Renal cortical epithelial cell (primary cell): ENCODE measurements at places on chromosomes 2 and 18.

- DNase-seq, result no peak
Observed at GRCh38 chr2:16031058-16031847, 90.9 kb downstream of the MYCN start.

DNA sequence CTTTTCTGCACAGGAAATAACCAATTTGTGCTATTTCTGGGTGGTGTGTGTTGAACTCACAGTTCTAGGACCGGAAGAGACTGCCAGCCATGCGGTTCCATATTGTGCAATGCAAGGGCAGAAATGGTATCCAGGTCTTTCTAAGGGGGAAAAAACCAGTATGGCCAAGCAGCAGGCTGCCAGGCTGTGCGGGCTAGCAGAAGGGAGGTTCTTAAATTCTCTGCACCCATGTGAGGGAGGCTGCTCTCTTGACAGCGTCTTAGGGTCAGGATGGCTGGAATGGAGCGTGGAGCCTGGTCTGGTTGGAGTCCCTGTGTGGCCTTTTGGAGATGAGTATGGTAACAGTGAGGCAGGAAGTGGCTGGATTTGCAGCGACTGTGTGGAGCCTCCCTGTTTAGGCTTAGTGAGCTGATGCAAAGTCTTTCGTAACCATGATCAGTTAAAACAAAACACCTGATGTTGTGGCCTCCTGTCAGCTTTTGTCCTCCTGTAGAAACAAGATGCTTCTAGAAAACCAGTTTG is 52.6 kb downstream of the NCK2 start:
- DNase-seq, result peak; percentile 23

GRCh38 chr2:82994151-82994550 is 1464.9 kb downstream of the SUCLG1 start:
- DNase-seq, result no peak

GRCh38 chr2:24189551-24189950 is 14.7 kb downstream of the FAM228A start:
- no peak for DNase-seq

GRCh38 chr18:5068851-5069250 is 128.2 kb downstream of the AKAIN1 start:
- DNase-seq, result no peak

- no peak for DNase-seq
Observed at GRCh38 chr2:168603439-168603961, 147.4 kb downstream of the CERS6 start.

DNA sequence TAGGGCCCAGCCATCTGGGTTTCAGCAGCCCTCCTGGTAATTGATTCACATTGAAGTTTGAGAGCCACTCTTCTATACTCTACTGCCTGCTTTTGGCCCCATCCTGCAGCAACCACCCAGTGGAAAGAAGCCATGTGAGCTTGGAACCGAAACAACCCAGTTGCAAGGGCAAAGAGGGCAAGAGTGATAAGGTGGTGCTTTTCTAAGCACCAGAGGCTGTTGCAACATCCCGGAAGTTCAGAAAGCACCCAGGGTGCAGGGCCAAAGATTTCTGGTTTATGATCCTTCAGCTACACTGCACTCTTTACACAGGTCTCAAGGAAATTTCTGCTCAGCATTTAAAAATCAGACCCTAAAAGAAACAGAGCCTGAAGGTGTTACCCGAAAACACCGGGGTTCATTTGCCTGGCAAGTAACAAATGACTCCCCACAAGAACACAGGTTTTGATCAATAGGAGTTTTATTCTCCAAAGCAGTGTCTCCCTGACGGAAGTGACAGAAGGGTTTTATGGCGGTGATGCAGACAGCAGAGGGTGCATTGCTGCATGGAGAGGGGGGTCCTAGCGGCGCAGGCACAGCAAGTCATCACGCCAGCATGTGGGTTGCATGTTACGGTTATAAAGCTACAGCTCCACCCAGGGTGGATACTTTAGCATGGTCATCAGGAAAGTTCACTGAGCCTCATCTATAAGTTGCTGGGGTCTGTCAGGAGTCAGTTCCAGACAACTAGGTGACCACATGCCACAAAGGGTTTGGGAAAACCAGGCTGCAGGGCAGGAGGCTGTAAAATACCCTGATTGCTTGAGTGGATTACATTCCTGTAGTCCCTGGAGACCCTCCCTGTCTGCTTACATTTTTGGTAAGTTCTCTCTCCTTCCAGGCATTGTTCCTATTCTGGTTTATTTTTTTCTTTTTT is 28.8 kb upstream of the TMEM37 start:
- peak; percentile 38 for DNase-seq

DNA sequence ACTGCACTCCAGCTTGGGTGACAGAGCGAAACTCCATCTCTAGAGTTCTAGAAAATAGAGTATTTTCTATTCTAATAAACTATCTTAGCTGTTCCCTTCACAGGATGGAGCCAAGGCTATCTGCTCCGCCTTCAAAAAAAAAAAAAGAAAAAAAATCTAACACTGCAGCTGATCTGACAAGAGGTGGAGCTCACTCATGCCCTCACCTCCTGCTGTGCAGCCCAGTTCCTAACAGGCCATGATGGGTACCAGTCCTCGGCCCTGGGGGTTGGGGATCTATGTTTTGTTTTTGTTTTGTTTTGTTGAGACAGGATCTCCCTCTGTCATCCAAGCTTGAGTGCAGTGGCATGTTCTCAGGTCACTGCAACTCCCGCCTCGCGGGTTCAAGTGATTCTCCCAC is 3.0 kb downstream of the WDSUB1 start:
- no peak for DNase-seq

GRCh38 chr2:239116456-239117246 is 268.8 kb downstream of the TWIST2 start:
- no peak for DNase-seq

DNA sequence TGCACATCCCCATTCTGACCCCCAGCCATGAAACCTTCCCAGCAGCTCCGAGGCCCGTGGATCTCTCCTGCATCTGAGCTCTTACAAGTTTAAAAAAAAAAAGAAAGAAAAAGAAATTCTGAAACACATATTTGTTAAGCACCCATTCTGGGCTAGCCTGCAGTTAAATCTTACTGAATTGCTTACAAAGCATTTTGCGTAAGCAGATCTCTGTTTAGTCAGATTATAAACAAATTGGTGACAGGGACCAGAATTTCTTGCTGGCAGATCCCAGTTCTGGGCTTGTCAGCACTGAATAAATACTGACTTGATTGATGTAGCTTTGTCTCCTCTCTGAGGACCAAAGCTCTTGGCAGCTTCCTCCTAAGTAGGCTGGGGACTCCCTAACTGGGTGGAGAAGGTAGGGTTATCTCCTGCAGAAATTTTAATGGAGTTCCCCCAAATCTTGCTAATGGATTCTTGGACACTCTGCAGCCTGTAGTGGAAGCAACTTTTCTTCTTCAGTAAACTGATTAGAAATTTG is 160.9 kb downstream of the MIB1 start:
- DNase-seq, result no peak

DNA sequence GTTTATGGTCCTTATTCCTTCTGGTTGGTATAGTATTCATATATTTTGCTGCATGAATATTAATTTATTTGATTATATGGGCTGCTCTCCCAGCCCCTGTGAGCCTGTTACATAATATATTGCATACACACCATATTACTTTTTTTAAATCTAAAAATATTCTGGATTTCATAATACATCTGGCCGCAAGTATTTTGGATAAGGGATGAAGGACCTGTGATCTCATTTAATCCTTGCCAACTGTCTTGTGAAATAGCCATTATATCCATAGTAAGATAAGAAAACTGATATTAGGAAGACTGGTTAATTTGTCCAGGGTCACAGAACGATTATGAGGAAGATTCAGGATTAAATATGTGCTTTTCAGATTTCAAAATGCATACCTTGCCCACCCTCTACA is 433.6 kb downstream of the LPIN1 start:
- no peak for DNase-seq

GRCh38 chr2:238134393-238134785 is 4.1 kb upstream of the KLHL30 start:
- DNase-seq, result no peak

GRCh38 chr2:129180124-129180716 is 799.2 kb upstream of the RAB6C start:
- no peak for DNase-seq

DNA sequence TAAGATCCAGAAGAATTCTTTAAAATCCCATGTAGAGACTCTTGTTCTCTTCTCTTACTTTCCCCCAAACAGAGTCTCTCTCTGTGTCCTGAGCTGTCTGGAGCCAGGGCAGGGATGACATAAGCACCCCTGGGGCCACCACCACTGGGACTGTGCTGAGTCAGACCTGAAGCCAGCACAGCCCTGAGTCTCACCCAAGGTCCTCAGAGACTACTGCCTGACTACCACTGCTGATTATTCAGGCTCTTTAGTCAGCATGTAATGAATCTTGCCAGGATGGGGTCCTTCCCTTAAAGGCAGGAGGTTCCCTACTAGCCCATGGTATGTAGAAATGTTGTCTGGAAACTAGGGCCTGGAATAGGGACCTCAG is 34.9 kb upstream of the DYNC1I2 start:
- DNase-seq, result peak; percentile 3

GRCh38 chr18:69683176-69683575 is 264.5 kb downstream of the CD226 start:
- DNase-seq, result no peak

GRCh38 chr2:129711816-129712675 is 267.4 kb upstream of the RAB6C start:
- DNase-seq, result peak; percentile 29

DNA sequence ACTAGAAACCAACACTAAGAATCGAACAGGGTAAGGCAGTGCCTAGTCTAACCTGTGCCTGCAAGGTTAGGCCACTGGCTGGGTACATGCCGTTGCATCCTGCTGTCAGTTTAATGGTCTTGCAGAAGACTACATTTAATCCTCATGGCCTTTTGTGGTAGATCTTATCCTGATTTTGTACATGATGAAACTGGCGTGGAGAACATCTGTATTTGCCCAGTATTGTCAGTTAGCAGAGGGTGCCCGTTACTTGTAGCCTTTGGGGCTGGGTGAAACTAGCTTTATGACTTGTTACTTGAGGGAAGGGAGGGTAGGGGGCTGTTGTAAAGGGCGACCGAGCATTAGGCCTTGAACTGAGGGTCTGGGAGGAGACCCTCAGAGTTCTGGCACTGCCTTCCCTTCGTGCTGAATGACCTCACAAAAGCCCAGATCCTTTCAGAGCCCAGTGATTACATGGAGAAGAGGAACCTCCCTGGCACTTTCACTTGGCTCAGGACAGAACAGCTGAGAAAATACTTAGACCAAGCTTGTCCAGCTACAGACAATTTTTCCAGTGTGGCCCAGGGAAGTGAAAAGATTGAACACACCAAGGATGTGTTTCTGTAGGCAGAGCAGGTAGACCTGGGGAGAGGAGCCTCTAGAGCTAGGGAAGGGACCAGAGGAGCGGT is 19.5 kb downstream of the SLC20A1 start:
- no peak for DNase-seq

DNA sequence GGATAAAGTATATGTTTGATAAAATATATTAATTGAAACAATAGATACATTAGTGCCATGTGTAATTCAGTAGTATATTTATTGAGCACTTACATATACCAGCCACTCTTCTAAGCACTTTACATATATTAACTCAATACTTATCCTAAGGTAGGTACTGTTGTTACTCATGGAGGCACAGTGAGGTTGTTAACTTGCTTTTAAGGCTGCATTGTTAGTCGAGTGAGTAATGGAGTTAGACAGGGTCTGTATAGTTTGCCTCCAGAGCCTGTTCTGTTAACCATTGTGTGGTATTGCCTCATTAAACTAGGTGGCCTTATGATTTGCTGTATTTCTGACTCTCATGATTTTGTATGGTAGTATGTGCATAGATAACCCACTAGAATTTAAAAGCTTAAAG is 44.2 kb downstream of the LCLAT1 start:
- DNase-seq, result peak; percentile 67

- DNase-seq, result no peak
Observed at GRCh38 chr2:39225567-39225966, 18.2 kb downstream of the CDKL4 start.

DNA sequence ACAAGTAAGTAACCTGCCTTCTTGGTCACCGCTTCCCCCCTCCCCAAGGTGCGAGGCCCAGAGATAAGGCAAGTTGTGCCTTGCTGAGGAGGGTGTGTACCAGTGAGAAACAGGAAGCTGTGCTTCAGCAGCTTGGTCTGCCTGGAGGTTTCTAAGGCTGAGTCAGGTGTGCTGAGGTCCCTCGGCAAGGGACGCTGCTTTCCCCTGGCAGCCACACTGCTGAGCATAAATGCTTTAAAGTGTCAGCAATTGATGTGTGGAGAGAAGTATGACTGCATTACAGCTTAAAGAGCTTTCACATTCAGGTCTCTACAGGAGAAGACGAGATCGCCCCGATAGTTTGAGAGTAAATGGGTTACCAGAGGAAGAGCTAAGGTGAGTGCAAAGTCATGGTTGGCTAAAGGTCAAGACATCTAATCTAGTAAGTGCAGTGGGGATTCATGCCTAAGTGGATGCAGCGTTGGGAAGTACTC is 86.9 kb downstream of the LIMS1 start:
- peak; percentile 87 for DNase-seq

DNA sequence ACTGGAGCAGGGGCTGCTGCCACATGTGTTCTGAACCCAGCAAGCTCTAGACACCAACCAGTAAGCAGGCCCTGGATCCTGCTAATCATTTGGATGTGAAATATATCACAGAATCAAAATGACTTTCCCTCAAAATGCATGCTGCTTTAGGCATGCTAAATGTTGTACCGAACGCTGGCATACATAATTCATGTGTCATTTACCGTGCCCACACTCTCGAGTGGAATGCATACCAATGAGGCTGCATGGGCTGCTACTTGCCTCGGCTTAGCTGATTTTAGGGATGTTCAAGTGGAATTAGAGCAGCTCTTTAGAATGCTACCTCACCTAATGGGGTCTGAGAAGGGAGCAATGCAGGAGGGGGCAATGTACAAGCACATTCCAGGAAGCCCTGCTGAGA is 509.6 kb upstream of the RAB6C start:
- no peak for DNase-seq

DNA sequence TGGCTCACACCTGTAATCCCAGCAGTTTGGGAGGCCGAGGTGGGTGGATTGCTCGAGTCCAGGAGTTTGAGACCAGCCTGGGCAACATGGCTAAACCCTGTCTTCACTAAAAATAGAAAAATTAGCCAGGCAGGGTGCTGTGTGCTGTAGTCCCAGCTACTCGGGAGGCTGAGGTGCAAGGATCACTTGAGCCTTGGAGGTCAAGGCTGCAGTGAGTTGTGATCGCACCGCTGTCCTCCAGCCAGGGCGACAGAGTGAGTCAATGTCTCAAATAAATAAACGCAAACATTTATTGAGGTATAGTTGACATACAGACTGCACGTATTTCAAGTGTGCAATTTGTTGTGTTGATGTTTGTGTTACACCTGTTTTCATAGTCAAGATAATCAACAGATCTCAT is 19.7 kb downstream of the EPC2 start:
- DNase-seq, result no peak

GRCh38 chr2:167212014-167212648 is 323.9 kb downstream of the XIRP2 start:
- peak; percentile 56 for DNase-seq

DNA sequence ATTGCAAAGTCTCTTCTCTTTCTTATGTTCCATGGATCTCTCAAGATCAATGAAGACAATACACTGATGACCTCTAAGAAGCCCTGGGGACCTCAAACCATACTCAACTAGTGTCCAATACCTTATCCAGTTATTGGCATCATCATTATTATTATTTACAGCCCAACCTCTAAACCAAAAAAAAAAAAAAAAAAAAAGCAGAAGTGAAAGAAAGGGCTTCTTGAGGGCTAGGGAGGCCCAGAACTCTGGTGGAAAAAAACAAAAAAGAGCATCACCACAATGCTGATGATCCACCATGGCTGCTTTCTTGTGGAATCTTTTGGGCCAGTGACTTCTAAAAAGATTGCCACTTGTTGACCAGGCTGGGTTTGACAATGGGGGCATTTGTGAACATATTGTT is 324.9 kb downstream of the LPIN1 start:
- no peak for DNase-seq

- DNase-seq, result no peak
Observed at GRCh38 chr2:236190674-236191073, 22.5 kb upstream of the GBX2 start.
